Daoy (cell line): ENCODE measurements at places on chromosomes 4 and X.
A peak's percentile ranks its signal among the peaks of the same experiment; 100 is the strongest.

DNA sequence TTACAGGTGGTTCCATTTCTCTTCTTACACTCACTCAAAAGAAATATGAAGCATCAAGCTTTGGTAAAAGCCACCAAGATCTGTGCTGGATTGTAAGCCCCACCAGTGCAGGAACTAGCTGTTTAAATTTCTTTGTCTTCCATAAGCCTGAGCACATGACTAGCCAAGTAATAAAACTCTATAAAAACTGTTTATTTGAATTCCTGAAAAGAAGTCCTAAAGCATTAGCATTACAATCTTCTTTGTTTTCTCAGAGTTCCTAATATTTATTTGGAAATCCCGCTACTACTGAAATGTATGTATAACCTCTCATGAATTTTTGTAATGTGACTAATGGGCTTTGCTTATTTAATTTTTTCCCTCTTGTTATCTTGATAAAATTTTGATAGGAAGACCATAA, 65.9 kb downstream of the IQCM start:
- no peak for DNase-seq

- no peak for DNase-seq
Observed at GRCh38 chr4:57490520-57491255, 380.5 kb upstream of the IGFBP7 start.

GRCh38 chrX:155819525-155819924, 61.6 kb upstream of the VAMP7 start:
- no peak for DNase-seq

DNA sequence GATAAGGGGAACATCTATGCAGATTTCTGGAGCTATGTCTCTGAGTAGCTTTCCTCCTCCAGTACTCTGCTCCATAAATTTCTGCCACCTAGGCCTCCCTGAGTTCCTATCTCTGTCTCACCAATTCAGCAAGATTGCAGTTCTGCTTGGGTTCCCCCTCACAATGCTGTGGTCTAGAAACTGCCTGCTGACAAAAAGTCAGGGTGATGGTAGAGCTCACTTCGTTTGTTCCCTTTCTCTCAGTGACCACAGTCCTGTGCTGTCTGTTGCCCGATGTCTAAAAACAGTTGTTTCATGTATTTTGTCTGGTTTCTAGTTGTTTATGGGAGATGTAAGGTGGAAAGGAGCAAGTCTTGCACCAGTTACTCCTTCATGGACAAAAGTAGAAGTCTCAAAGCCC, 41.1 kb downstream of the AMMECR1 start:
- DNase-seq = no peak

DNA sequence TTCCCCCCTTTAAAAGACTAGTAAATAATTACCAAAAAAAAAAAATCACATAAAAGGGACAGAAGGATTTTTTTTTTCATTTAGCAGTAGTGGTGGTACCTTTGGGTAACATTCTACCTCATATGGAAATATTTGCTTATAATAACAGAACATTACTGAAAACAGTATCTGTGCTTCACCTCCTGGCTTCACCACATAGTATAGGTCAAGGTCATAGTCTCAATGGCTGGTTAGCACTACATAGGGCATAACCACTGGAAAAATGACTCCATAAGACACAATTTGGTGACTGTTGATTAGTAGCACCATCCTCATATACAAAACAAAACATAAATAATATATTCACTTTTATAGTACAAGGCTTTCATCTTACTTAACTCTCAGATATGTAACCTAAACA, 34.7 kb downstream of the MANBA start:
- no peak for DNase-seq

DNA sequence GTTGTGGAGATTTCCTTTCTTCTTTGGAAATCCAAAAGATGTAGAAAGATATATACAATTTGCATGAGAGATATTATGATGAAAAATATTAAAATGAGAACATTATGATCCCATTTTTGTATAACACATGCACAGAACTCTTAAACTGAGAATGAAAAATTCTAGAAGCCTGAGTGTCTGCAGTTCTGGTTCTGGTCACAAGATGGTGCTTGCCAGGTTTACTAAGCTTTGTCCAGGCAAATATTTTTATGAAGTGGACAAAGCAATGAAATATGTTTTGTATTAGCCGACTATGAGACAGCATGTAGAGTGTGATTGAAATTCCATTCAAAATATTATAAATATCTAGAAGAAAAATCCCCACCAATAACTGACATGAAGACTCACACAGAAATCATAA, 2.2 kb downstream of the PWWP3B start:
- DNase-seq = peak; percentile 3

DNA sequence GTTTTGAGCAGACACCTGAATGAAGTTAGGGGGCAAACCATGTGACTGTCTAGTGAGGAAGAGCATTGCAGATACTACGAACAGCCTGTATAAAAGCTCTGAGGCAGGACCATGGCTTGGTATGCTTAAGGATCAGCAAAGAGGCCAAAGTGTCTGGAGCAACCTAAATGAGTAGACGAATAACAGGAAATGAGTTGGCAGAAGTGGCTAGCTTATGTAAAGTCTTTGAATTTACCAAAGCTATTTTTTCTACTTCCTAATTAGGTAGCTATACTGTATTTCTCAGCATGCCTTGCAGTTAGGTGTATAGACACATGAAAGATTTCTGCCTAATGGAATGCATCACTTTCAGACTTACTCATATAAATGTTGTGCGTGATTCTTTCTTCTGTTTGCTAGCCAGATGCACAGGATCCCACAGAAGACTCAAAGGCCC, 9.3 kb upstream of the GPRIN3 start:
- peak; percentile 46 for DNase-seq

GRCh38 chr4:83618431-83618830, 82.5 kb downstream of the GPAT3 start:
- DNase-seq = peak; percentile 59
